ENCODE measurements at places on chromosomes 16 and 17.

DNA sequence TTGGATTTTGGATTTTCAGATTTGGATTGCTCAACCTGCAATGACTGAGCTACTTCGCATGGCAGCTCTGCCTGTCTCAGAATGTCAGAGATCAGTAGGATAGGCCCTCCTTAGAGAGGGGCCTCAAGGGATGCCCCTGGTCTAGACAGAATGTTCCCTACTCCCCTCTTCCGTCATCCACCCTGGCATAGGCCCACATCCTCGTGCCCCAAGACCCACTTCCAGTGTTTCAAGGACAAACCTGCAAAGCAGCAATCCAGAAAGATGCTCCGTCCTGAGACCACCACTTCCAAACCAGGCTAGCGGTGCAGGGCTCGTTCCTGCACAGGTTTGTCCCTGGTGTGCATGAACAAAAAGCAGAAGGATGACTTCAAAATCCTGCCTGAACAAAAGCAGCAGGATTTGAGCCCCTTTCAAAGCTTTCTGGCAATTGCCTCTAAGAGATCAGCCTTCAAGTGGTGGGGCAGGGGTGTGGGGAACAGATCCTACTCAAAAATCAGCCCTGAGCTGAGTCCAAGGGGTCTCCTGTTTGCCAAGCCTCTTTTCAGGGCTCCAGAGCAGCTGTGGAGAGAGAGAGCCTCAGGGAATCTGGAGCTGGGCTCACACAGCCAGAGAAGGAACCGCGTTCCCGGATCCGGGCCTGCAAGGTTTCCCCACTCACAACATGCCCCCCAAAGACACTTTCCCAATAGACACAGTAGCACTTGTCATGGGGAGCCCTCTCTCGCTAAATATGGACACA is 121.1 kb downstream of the SOCS1 start:
- DNase-seq = no peak

DNA sequence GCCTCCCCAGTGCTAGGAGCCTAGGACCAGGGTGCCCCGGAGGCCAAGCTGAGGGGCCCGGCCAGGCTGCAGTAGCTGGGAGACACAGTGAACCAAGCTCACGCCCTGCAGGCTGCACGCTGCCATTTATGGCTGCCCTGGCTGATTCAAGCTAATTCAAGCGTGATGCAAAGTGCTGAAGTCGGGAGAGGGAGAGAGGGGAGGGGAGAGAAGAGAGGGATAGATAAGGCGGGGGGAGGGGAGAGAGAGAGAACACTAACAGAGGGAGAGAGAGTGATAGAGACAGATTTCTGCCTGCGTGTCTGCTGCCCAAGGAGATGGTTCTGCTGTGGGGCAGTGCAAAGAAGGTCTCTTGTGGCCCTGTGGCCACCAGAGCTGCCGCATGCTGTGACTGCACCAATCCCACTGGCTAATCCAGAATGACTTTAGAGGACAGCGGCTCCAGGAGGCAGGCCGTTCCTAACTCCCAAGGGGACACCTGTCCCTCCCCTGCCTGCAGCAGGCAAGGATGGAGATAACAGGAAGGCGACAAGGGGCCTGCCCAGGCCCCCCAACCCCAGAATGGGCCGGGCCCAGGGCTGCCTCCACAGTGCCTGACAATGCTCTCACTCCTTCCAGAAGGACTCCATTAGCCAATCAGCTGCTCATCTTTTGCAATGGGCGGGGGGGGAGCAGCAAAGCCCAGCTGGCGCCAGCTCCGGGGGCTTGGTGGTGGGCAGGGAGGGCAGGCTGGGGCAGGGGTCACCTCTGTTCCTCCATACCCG is 12.9 kb downstream of the MXRA7 start:
- no peak for DNase-seq

- no peak for DNase-seq
Measured at GRCh38 chr17:7987112-7987893, 15.1 kb upstream of the GUCY2D start.

- DNase-seq = no peak
Measured at GRCh38 chr16:55839115-55839514, 6.2 kb upstream of the CES1 start.
